ENCODE measurements at places on chromosomes 4 and X. TPM values are rescaled to one million over a fixed set of nuclear protein-coding genes. Genes with fewer than 3 reads are reported as not detected.

DNA sequence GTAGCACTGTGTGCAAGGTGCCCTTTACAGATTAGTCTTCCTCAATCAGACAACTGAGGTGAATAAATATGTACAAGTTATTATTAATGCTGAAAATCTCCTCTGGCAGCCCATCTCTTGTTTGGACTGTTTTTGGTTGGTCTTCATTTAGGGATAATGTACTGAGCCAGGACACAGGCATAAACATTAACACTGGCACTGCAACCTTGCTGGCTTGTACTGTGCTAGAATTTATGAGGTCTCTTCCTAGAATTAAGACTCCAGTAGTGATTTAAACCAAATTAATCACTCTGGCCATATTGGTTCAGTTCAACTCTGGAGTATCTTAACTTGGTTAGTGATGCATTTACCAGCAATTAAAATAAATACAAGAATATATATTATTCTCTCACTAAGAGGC, 244.7 kb upstream of the GK2 start:
- H3K36me3 ChIP-seq, result no peaks in the 10 kb centered on the region
- H3K27ac ChIP-seq, result peak overlapping the region; percentile 67
- peaks cover 13% of the 10 kb centered on the region for H3K4me1 ChIP-seq
- H3K27me3 ChIP-seq, result no peaks in the 10 kb centered on the region

DNA sequence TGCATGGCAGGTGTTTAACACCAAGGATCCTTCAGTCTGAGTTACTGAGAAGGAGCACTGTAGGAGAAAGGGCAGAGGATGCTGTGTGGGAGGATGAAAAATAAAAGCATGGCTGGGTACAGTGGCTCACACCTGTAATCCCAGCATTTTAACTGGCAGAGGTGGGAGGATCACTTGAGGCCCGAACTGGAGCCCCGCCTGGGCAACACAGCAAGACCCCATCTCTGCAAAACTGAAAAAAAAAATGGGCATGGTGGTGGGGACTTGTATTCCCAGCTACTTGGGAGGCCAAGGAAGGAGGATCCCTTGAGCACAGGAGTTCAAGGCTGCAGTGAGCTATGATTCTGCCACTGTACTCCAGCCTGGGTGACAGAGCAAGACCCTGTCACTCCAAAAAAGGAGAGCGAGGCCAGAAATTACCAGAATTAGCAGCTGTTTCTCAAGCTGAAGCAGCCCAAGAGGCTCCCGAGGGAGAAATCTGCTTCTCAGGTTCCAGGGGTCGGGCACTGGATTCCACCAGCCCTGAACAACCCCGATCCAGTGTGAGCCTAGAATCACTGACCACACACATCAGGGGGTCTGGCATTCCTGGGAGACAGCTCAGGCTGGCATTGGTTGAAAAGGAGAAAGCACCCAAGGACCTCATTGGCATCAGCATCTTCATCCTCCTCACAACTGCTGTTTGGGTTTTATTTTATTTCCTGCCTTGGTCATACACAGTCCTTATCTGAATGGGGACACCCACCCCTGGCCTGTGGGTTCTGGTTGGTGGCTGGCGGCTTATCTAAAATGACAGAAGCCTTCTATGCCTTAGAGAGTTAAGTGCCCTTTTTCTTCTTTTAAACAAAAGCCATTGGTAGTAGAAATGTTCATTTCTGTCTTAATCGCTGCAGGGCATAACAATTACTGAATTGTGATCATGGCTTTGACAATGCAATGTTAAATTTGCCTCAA, 66.3 kb upstream of the TRIM2 start:
- no peak overlapping the region for H3K27ac ChIP-seq
- no peaks in the 10 kb centered on the region for H3K4me1 ChIP-seq
- no peaks in the 10 kb centered on the region for H3K27me3 ChIP-seq
- no peaks in the 10 kb centered on the region for H3K36me3 ChIP-seq

Gene TLL1
- total RNA-seq, result 3.7 TPM

Gene IRAK1
- 64.1 TPM for total RNA-seq

- peaks cover 3% of the 10 kb centered on the region for H3K4me1 ChIP-seq
- no peak overlapping the region for H3K27ac ChIP-seq
- DNase-seq, result no peak
- no peak overlapping the region for H3K4me3 ChIP-seq
- H3K27me3 ChIP-seq, result peaks cover 9% of the 10 kb centered on the region
These were observed 188.7 kb downstream of the STIM2 start for GRCh38 chr4:27049239-27049829.

Gene BST1
- not detected for total RNA-seq

GRCh38 chr4:7190691-7191545, 1.4 kb upstream of the SORCS2 start:
- no peak for DNase-seq
- peaks cover 74% of the 10 kb centered on the region for H3K27me3 ChIP-seq
- no peak overlapping the region for H3K4me3 ChIP-seq
- H3K4me1 ChIP-seq, result no peaks in the 10 kb centered on the region
- no peak overlapping the region for H3K27ac ChIP-seq

- DNase-seq, result no peak
- H3K4me3 ChIP-seq, result no peak overlapping the region
- H3K36me3 ChIP-seq, result no peaks in the 10 kb centered on the region
- peaks cover 19% of the 10 kb centered on the region for H3K4me1 ChIP-seq
These were observed 29.5 kb downstream of the ARHGAP10 start for GRCh38 chr4:147761218-147761883.

Measured in transverse colon (tissue), 4 donors.